Fibroblast of skin of abdomen (primary cell): ENCODE measurements at places on chromosomes 5 and 9.

- no peak for DNase-seq
These were observed 576.5 kb downstream of the TLE1 start for GRCh38 chr9:81112627-81113452.

- DNase-seq: no peak
These were observed 1.4 kb downstream of the GNAQ start for GRCh38 chr9:78030296-78030552.

GRCh38 chr5:52878656-52879055 is 90.9 kb downstream of the ITGA1 start:
- peak; percentile 57 for DNase-seq

GRCh38 chr5:59840200-59840601 is 53.3 kb downstream of the PDE4D start:
- DNase-seq: peak; percentile 59

DNA sequence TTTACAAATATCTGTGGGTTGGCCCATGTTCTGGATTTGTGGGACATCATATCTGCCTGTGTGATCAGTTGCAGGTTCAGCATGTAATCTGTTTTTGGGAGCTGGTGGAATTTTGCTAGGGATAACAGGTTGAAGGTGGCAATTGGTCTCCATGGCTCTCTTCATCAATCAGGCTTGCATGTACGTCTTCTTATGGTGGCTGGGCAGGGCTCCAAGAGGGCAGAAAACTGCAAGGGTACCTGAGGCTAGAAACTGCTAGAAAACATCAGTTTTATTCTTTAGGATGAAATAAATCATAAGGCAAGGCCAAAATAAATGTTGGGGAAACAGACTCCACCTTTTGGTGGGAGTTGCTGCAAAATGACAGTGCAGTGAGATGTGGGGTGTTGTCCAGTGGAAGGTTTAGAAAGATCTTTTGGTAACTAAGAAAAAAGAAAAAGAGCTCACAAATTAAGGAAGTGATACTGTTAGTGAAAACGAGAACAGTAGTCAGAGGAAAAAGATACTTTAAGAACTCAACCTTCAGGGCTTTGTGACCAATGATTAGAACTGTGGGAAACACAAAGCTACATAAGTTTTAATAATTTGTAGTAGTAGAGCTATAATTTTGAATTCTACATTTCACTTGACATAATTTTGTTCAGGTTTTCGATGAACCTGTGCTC is 300.7 kb upstream of the IZUMO3 start:
- DNase-seq: no peak

DNA sequence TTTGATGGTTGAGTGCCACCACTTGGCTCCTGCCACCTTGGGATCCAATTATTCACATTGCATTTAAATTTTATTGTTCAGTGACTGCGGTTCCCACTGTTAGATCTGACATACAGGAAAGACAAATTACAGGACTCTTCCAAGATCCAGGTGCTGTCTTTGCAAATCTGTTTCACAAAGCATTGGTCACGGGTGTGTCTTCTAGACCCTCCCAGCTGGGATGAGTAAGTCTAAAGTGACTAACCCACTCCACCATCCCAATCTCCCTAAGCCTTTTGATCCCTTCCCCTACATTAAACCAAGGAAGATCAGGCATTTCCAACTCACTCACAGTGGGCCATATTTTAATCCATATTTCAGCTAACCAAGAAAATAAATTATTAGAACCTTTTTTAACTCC is 1016.3 kb upstream of the CTNND2 start:
- no peak for DNase-seq

DNA sequence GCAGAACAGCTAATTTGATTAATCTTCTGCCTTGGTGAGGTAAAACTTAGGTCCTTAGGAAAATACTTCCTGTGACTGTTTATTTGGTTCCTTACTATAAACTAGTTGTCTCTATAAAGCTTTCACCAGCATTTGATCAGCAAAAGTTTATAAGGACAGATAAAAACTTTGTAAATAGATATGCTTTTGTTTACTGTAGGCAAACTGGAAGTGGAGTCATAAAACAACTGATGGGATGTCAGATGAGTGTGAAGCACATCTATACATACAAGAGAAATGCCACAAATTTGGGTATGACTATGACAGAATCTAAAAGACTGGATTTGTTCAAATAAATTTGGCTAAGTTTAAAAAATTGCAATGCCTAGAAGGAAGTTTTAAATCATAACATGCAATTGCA is 5.5 kb downstream of the PTGER4 start:
- DNase-seq: no peak

DNA sequence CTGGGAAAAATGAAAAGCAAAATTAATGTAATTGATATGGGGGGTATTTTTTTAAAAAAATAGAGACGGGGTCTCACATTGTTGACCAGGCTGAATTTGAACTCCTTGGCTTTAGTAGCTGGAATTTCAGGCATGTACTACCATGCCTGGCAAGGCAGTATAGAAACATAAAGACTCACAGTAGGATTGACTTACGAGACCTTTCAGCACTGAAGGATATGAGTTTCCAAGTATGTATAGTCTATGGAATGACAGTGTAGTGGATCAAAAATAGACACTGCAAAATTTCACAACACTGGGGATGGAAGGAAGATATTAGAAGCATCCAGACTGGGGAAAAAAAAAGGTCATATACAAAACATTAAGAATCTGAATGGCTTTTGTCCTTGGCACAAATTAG is 6.8 kb downstream of the DCP2 start:
- DNase-seq: peak; percentile 45

DNA sequence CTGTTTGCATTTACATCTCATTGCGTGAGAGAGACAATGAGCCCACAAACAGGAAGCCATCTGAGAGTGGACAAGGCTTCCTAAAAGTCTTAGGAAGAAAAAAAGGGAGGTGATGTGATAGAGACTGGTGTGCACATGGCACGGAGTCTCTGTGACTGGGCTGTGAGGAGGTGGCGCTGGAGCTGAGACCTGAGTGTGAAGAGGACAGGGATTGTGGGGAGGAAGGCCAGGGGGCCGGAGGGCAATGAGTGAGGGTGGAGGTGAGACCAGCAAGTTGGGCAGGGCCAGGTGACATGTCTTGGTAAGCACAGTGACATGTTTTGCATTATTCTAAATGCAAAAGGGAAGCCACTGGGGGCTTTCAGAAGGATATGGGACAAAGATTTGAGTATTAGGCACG is 45.0 kb downstream of the TSPAN17 start:
- DNase-seq: no peak

DNA sequence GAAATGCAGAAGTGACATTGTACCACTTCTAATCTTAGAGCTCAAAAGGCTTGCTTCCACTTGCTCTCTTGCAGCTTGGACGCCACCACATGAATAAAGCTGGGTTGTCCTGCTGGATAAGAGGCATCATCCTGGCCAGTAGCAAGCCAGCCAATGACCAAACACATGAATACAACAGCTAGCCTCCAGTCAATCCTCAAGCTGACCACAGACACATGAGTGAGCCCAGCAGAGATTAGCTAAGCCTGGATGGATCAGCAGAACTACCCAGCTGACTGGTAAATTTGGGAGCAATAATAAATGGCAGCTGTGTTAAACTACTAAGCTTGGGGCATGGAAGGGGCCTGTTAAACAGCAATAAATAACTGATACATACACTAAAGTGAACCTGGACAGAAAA is 121.1 kb upstream of the SLC12A2 start:
- no peak for DNase-seq
